Caki2 (cell line): ENCODE measurements at places on chromosomes 5 and 9.
A peak's percentile ranks its signal among the peaks of the same experiment; 100 is the strongest.

DNA sequence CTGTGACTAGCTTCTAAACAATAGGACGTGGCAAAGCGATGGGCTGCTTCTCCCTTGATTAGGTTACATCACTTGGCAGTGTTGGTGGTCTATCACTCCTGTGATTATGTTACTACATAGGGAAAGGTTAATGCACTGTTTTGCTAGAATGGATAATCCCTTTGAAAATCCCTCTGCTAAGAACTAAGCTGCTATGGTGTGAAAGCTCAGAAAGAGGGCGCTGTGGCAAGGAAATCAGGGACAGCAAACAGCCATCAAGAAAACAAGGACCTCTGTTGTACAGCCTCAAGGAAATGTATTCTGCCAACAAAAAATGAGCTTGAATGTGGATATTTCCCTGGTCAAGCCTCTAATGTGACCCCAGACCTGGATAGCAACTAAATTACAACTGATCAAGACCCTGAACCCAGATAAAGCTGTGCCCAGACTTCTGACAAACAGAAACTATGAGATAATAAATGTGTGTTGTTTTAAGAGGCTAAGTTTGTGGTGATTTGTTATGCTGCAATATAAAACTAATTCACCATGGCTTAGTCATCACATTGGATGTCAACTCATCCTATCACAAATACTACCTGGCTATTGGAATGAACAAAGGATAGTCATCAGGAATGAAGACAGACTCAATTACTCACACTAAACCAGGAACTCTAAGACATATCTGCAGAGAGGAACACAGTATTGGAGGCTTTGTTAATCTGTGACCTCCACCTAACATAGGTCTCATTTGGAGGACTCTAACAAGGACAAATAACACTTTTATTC is 1215.9 kb downstream of the EFNA5 start:
- DNase-seq = peak; percentile 57

- DNase-seq = no peak
Observed at GRCh38 chr5:68007451-68007850, 208.1 kb upstream of the PIK3R1 start.

DNA sequence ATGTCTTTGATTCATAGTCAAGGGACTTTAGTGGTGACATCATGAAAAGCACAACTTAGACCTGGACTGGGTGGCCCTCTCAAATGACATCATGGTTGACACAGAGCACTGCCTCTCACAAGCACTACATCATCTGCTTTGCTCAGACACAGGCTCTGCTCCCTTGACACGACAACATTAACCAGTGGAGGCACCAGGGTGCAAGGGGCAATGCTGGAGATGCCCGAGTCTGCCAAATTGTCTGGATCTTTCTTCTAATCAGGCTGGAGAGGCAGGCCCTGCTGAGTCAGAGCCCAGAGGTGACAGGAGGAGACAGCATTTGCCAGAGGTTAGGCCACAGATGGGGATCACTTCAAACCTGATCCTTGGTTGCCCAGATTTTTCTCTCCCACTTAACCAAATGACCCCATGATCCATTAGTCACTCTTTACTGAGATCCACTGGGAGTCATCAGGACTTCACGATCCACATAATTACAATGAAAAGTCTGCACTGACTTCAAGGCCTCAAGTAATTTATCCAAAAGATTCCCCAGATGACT is 174.4 kb downstream of the SLIT3 start:
- DNase-seq = peak; percentile 30

GRCh38 chr9:133664173-133665050 is 28.2 kb downstream of the DBH start:
- DNase-seq = no peak

DNA sequence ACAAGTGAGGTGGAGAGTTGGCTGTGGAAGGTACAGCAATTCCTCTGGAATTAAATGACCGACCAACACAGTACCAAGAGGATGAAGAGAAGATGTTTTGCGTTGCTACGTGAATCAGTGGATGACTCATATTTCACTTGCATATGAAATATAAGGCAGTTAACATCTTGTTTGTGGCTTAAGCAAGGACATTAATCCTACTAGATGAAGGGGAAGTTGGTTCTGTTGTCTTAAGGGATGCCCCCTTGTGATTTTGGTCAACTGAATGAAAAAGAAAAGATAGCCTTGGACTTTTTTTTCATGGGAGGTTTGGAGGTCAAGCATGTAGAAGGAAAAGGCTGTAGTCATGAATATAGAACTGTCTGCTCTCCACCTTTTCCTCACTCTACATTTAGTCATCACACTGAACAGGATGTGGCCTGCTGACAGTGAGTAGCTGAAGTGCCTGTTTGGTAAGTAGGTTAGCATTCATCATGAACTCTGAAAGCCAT is 33.9 kb downstream of the VLDLR start:
- peak; percentile 56 for DNase-seq

DNA sequence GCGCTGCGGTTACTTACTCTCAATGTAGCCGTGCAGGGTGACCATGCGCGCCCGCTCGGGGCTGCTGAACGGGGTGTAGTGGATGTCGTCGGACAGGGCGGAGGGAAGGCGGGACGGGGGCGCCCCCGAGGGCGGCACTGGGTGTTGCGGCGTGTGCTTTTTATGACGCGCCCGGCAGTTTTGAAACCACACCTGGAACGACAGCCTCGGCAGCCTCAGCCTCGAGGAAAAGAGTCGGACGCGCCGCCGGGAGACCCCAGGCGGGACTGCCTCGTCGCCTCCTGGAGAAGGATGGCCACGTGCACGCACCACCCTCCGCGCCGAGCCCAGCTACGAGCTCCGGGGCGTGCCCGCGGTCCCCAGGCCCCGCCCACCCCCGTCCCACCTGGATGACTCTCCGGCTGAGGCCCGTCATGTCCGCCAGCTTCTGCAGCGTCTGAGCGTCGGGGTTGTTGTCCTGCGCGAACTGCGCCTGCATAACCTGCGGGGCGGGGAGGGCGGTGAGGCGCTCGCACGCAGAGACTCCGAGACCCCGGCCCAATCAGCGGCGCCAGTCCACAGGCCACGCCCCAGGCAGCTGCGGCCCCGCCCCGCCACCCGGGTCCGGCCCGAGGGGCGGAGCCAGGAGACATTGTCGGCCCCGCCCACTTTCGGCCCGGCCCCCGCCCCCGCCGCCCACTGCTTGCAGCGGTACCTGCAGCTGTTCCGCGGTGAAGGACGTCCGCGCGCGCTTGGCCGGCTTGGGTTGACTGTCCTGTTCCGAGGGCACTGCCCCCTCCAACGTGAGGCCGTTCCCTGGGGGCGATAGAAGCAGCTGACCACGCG is 15.0 kb downstream of the LHX6 start:
- DNase-seq = peak; percentile 90

DNA sequence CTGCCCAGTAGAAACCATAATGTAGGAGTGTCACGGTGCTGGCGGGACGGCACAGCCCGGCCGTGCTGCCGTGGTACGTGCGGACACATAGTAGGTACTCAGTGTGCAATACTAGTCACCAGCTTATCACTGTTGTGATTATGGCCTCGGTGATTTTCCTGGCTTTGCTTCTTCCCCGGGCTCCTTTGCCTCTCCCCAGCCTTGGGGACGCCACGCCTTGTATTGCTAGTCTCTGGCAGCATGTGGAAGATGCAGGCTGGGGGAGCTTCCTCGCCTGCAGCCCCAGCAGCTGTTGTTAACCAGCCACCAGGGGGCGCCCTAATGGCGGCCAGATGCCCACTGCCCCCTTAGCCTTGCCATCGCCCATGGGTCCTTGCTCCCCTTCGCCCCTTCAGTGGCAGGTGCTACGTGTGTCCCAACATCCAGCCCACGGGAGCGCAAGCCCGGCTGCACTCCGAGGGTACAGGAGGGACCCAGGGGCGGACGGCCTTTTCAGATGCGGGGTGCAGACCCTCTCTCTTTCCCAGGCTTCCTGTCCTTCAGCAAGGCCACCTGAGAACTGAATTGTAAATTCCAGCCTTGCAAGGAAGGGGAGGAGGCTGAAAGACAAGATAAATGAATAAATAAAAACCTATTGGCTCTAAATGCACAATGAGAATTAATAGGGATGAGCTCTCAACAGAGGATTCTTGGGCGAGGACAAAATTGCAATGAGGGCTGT is 8.0 kb downstream of the NTNG2 start:
- DNase-seq = no peak

DNA sequence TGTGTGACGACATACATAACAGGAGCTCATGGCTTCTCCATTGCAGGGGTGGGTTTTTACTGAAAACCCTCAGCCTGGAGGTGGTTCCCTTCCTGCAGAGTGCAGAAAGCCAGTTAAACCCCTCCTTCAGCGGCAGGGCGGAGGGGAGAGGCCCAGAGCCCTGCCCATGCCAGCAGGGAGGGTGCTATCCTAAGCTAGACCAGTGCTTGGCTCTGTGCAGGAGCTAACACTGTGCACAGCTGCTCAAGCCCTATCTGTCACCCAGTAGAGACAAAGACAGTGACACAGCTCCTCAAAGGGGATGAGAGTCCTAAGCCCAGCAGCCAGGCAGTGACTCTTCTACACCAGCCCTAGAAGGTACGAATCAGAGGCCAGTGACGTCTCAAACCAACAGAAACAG is 70.0 kb upstream of the ZSWIM6 start:
- DNase-seq = no peak

DNA sequence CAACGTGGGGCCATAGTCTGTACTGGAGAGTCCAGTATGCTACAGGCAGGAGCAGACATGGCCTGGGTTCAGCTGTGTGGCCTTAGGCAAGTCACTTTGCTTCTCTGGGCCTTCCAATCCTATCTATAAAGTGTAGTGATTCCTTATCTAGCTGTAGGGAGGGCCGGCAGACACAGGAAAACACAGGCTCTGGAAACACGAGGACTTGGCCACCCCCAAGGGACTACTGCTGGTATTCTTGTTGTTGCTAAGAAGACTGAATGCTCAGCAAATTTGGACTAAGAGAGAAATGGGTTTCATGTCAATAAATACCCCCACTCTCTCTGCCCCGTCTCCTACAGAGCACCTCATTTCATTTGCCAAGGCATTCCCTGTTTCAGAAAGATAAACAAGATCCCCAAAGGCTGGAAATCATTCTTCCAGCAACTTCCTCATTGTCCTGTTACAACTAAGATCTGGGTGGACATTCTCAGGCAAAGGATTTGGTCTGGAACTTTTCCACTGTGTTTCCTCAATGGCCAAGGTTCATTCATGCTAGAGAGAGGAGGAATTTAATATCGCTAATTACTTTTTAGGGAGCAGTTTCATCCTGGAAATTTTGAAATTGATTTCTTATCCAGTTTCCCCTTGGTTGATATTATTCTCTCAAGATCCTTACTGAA is 105.8 kb downstream of the GABBR2 start:
- DNase-seq = no peak

DNA sequence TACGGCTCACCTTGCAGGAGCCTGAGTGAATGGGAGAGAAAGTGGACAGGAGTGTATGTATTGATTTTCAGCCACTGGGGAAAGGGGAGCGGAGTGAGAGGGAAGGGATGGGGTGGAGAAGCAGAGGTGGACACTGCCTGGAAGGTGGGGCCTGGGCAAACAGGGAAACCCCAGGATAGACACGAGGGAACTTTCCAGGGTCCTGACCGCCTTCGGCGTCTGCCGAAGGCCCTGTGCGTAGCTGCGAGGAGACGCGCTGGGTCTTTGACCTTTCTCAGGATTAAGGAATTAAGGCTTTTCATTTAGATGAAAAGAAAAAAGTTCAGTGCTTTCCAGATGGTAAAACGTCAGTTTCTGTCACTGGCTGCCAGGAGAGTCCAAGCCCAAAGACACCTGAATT is 134.6 kb upstream of the RAPGEF1 start:
- DNase-seq = no peak

DNA sequence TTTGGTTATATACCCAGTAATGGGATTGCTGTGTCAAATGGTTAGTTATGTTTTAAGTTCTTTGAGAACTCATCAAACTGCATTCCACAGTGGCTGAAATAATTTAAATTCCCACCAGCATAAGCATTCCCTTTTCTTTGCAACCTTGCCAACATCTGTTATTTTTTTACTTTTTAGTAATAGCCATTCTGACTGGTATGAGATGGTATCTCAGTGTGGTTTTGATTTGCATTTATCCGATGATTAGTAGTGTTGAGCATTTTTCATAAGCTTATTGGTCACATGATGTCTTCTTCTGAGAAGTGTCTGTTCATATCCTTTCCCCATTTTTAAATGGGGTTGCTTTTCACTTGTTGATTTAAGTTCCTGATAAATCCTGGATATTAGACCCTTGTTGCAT is 435.7 kb upstream of the RIOK2 start:
- DNase-seq = no peak

DNA sequence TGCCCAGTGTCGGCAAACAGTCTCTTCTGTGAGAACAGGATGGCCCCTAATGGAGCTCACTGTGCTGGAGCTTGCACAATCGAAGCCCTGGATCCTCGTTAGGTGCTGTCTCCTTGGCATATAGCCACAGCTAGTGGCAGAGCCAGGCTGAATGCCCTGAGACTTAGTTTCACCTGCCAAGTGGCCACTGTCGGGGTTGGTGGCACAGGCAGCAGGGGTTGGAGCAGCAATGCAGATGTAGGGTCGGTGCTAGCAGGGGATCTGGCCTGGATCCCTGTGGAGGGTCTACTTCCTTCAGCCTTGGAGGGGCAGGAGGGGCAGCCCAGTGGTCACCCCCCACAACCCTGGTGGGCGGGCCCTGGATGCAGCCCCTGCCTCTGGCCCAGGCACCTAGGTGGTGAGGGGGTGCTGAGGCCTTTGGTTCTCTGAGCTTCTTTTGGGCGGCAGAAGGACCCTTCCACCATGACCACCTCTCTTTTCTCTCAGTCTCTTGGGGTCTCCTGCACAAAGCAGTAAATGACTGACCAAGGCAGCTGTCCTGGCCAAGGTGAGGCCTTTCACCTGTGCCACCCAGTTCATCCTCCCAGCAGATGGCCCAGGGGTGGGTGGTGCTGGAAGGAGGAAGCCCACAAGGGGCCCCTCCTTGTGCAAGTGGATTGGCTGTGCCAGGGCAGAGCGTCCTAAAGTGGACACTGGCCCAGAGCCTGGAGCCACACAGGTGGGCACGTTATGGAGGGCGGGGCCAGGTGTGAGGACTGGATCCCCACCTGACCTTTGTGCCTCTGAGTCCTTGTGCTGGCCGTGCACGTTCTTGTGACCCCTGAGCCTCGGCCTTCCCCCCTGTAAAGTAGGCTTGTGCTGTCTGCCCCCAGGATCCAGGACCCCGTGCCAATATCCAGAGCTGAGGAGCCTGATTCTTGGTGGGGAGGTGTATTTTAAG is 44.8 kb downstream of the PHF2 start:
- DNase-seq = no peak

- DNase-seq = no peak
Observed at GRCh38 chr5:109917966-109918365, 228.2 kb downstream of the MAN2A1 start.

GRCh38 chr5:149060325-149060724 is 2.5 kb downstream of the SH3TC2 start:
- DNase-seq = no peak

GRCh38 chr9:131731644-131732043 is 8.2 kb downstream of the RAPGEF1 start:
- no peak for DNase-seq

GRCh38 chr9:96062031-96062430 is 186.5 kb downstream of the ERCC6L2 start:
- no peak for DNase-seq

DNA sequence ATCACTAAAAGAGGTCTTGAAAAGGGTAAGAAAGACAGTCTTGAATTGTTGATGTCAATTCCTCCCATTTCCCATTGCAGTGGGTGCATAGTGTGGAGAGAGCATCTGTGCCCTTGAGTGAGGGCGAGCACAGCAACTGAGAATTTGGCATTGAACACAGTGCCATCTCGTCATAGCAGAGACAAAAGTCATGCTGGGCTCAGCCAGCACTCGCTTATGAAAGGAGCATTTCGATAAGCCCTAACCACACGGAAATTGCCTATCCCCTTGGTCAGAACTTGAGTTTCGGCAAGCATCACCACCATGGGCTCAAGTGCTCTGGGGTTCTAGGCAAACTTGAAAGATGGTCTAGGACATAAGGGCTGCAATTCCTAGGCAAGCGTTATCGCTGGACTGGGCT is 712.8 kb upstream of the CDH10 start:
- no peak for DNase-seq
